ENCODE measurements at places on chromosomes 12 and 14.

DNA sequence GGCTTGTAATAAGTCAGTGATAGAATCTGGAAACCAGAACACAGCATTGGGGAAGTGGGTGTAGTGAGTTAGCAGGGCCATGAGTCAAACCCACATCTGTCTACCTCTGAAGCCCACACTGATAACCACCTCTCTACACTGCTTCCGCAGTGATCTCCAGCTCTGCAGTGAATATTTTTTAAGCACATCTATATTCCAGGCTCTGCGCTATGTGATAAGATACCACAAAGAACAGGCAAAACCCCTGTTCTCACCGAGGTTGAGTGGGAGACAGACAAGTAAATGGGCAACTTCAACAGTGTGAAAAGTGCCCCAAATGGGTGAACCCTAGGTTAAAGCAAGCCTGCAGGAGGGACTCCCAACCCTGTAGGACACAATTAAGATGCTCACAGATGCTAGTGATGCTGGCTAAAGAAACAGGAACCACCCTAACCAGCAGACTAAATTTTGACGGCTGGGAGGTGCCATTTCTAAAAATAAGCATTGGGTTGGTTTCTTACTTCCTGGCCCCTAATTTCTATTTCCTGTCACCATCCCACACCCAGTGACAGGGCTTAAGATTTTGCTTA lies 375.0 kb downstream of the DPF3 start:
- no peak for DNase-seq

DNA sequence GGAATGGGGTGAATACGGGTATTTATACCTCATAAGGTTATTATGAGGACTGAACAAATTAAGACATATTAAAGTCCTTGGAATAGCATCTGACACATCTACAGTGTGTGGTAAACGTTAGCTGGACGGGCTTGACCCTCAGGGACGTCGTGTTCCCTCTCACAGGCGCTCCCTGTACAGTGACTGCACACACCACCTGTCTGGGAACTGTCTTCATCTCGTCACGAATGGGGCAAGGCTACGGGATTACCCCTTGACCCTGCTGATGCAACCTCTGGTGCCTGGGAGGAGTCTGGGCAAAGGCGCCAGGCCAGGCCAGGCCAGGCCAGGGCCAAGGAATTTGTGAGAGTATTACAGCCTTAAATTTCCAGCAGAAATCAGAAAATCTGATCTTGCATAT lies 191.1 kb downstream of the CALM1 start:
- no peak for DNase-seq

DNA sequence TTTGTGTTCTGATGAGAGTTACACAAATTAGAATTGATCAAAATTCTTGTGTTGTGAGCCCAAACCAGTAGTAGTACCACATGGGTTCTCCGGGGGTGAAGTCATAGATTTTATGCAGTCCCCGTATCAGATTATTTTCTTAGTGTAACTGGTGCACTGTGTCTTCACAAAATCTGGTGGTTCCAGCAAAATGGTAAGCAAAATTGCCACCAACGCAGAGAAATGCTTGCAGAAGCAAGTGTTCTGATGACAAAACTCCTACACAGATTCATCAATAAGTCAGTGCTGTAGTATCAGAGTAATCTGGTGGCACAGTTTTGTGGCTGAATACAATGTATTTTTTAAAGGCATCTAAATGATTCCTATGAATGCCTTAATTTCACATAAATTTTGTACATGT lies 1.3 kb upstream of the CACNA2D4 start:
- DNase-seq: no peak

DNA sequence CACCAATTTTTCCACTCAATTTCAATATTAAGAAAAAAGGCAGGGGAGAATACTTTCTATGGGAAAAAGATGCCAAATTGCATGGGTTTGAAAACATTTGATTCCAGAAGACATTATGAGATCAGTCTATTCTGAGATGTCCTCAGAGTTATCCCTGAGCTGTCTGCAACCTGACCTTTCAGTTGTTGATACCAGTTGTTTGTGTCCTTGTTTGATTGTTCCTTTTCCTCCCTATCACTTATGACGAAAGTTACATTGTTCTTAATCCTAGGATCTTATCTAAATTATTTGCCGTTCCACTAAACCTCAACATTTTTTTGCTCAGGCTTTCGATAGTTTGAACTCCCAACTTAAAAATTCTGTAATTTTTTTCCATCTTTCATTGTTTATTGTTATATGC lies 336.3 kb upstream of the NOVA1 start:
- no peak for DNase-seq

- DNase-seq: no peak
Observed at GRCh38 chr12:7869137-7869536, 3.6 kb downstream of the SLC2A14 start.

DNA sequence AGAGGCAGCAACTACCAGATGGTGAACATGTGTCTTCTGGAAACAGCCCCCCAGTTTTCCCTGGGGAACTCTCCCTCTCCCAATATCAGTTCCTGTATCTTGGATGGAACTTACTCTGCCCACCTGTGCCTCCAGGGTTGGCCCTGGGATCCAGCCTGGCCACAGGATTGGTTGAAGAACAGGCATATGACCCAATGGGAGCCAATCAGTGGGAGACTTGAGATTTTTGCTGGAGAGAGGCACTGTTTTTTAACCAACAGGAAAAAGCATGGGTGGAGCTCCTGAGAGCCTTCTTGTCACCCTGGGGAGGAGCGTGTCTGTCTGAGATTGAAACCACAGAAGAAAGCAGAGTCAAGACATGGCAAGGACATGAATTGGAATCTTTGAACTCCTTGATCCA lies 33.6 kb upstream of the COX6A1 start:
- peak; percentile 50 for DNase-seq

GRCh38 chr14:98999901-99000300 lies 272.1 kb downstream of the BCL11B start:
- DNase-seq: no peak

DNA sequence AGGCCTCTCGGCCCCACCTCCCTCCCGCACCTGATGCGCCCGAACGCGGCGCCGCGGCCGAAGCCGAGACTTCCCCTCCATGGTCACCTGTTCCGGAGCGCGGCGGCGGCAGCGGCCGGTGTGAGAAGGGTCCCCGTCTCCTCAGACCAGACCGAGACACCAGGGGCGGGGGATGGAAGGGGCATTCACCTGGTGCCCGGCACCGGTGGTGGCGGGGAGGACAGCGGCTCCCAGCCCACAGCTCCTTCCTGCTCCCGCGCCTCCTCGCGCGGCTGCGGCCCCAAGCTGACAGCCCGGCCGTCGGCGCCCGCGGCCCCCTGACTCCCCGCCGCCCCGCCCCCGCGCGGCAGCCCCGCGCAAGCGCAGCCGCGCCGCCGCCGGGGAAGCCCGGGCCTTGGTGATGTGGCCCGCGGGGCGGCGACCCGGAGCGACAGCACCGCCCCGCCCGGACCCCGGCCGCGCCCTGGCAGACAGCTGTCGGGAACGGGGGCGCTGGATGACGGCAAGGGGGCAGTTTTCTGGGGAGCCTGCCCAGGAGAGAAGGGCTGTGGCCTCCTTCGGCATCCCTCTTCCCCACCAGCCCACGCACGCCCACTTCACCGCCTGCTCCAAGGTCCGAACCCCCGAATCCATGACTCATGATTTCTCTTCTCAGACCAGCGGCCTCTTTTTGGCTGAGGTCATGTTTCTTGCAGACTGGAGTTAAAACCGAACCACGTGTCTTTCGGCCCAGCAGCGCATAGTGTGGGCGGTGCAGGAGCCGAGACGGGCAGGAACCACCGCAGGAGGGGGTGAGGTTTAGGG lies at the start of gene SLC41A2:
Gene SLC41A2, minus strand, starts transcription at position 290 of the 804 bp plus-strand sequence. CDS start 29,763 bp downstream, outside the sequence.
- DNase-seq: peak; percentile 82

- no peak for DNase-seq
Observed at GRCh38 chr14:69325086-69325485, 65.1 kb downstream of the GALNT16 start.

- no peak for DNase-seq
Observed at GRCh38 chr12:117792471-117792870, 176.3 kb downstream of the KSR2 start.

DNA sequence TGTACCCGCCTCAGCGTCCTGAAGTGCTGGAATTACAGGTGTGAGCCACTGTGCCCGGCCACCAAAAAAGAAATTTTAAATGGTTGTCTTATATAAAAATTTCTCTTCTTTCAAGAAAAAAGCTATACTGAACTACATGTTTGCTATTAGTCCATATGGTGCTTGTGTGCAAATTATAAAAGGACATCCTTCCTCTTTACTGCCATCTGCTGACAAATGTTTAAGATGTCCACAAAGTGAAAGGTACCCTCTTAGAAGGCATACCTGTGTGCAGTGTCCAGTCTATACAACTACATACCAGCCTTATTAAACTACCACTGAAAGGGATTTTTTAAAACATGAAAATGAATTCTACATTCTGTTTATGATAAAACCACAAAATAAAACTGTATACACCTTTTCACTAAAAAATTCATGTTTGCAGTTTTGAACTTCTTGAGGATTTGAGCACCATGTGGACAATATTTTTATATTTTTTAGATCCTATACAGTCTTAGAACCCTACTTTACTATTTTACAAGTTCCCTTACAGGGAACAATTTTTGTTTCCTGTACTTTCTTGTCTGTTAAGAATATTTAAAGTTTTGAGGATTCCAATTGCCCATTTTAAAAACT lies 32.8 kb upstream of the TOMM20L start:
- DNase-seq: no peak

- DNase-seq: no peak
Observed at GRCh38 chr12:19763488-19763887, 324.2 kb downstream of the AEBP2 start.

- DNase-seq: no peak
Observed at GRCh38 chr14:50366589-50366988, 30.1 kb downstream of the CDKL1 start.

- DNase-seq: no peak
Observed at GRCh38 chr14:104030958-104031357, 54.5 kb upstream of the ASPG start.

- no peak for DNase-seq
Observed at GRCh38 chr14:24059841-24060388, 8.1 kb downstream of the CARMIL3 start.

DNA sequence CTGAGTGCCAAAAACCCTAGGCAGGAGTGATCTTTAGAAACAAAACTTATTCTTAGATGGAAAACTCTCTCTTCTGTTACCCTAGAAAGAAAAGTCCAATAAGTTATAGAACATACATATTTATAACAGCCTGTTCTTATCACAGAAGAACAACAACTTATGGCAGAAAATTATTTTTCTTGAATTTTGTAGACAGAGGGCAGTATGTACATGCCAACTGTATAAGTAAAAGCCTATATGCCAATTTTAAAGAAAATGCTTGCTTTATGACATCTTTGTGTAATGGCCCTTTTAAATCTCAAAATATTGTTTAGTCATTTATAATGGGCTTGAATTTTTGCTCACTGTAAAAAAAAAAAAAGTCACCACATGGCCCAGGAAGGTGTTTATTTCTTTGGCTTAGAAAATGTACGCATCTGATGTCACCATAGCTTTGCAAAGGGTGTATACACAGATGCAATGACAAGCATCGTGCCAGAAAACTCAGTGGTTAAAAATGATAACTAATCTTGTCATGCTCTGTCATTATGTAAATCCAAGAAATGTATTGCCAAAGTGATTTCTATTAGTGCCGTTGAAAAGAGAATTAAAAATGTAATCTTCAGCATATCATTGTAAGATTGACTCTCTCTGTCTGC lies 38.3 kb upstream of the GRIP1 start:
- no peak for DNase-seq

GRCh38 chr12:132954471-132955048 lies 1.5 kb downstream of the ZNF605 start:
- DNase-seq: no peak

GRCh38 chr12:70948976-70949336 lies 28.4 kb upstream of the PTPRR start:
- DNase-seq: no peak

DNA sequence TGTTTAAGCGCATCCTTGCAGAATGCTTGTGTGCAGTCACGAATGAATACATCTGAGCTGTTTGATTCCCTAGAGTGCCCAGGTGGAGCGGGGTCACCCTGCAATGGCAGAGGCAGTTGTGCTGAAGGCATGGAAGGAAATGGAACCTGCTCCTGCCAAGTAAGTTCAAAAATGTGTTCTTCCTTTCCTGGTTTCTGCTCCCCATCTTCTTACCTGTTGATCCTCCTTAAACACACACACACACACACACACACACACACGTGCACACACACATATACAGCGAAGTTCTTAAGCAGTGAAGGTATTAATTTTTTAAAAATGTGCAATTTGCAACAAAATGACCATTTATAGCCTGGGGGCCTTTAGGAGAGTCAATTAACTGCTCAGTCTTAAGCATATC lies 33.3 kb downstream of the STAB2 start:
- no peak for DNase-seq

GRCh38 chr12:69473262-69473661 lies 3.1 kb downstream of the FRS2 start:
- no peak for DNase-seq

- no peak for DNase-seq
Observed at GRCh38 chr12:111440631-111441030, 34.9 kb downstream of the SH2B3 start.

DNA sequence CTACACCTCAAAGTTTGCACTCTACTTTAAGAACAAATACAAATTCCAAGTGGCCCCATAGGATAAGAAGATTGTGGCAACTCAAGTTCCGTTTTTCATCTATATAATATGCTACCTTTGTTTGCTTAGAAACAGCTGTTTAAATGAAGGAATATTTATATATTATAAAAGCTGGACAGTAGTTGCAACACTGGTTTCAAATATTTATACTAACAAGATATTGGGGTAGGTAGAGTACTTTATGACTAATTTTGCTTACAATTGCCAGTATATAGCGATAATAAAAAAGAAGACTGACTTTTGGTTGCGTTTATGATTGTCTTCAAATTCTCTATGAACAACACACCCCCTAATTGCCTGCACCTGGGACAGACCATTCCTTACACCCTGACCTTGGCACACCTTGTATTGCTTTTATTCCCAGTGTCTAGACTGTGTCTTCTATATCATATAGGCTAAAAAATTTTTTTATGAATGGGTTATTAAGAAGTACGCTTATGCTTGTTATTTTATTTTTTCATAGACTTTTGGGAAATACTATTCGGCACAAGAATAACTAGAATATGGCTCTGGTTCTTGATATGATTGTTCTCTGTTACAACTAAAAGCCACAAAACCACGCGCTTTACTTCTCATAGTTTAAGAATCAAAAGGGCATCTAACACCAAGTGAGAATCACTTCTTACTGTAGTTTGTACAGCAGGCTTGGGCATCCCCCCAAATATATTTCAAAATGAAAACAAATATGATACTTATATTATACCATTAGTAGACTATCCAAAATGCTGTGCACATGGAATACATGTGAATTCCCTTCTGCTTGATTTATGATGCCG lies 455.4 kb upstream of the DCN start:
- DNase-seq: no peak

DNA sequence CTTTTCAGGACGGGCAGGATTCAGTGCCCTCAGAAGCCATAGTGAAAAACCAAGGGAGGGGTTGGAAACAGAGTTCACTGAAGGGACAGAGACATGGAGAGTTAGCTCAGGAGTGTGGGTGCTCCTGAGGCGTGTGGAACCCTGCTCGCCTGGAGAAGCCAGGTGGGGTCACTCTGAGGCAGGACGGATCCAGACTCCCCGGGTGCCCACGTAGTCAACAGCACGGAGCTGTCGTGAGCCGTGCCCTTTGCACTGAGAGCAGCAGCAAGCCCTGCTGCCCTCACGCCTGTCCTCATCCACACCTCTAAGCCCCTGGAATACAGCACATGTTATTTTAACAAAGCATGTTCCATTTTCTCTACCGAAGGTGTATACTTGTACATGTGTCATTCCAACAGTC lies 114.7 kb downstream of the FBXL14 start:
- DNase-seq: no peak
